Uterus (tissue), 4 donors: ENCODE measurements at places on chromosomes 6 and 20.

GRCh38 chr6:2583459-2583858 lies 167.3 kb downstream of the MYLK4 start:
- DNase-seq: no peak

DNA sequence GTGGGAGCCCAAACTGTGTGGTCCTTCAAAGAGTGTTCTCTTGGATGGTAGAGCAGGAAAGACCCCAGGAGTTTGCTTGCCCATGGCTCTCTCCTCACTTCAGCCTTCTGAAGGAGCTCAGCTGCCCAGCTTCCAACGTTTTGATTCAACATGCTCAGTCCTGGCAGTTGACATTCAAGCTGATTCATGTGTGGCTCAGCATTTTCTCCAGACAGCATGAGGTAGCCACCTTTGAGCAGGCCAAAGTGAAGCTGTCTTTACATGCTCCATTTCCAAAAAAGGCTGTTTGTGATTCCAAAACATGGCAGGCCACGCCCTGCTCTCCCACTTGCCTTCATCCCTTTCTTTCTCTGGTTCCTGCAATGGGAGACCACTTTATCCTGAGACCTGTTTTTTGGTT lies 280.2 kb downstream of the TBC1D7 start:
- no peak for DNase-seq

- DNase-seq: no peak
Measured at GRCh38 chr6:127520066-127520465, 931 bp upstream of the MTCL3 start.

- peak; percentile 31 for DNase-seq
Measured at GRCh38 chr6:3741477-3741871, 10.0 kb downstream of the PXDC1 start.

- DNase-seq: no peak
Measured at GRCh38 chr20:37807471-37808232, 95.3 kb upstream of the VSTM2L start.

DNA sequence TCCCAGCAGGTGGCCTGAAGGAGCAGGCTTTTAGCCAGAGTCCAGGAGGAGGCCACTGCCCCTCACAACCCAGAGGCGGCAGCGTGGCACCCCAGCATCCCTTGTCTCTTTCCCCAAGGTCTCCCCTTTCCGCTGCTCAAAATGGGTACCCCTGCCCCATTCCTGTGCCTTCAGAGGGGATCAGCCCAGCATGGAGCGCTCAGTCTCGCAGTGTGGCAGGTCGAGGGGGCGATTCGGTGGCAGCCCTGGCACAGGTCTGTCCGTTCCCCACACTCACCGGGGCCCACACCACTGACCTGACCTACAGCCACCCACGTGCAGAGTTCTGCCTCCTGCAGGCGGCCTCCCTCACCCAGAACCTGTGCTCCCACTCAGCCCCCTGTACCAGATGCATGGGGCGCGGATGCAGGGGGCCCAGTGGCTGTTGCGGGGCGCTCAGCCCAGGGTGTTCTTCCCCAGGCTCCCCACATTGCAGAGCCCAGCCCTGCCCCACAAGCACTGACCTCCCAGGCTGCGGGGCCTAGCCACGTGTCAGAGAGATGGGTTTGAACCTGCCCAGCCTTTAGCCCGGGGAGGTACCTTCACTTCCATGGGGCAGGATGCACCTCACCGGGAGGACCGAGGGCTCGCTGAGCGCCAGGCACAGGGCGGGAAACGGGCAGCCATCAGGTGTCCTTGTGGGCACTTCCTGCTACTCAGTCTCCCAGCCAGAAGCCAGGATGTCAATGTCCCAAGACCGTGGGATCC lies 41.8 kb downstream of the DSTN start:
- no peak for DNase-seq

GRCh38 chr20:41027872-41028358 lies 707 bp upstream of the TOP1 start:
- DNase-seq: no peak

GRCh38 chr6:28254121-28254519 lies 2.1 kb upstream of the ZKSCAN4 start:
- DNase-seq: no peak

DNA sequence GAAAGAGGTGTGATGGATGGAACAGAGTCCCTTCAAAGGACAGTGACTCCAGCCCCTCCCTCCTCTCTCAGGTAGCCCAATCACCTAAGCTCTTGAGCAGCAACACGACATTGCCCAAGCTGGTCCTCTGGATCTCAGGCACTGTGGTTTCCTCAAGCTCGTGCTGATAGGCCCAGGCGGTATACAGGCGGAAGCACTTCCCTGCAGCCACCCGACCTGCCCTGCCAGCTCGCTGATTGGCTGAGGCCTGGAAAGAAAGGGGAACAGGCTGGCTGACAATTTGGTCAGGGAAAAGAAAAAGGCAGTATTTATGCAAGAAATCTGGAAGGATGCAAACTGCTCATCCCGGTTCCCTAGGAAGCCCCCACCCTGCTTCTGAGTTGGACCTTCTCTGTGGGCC lies 9.6 kb downstream of the C6orf136 start:
- DNase-seq: no peak

DNA sequence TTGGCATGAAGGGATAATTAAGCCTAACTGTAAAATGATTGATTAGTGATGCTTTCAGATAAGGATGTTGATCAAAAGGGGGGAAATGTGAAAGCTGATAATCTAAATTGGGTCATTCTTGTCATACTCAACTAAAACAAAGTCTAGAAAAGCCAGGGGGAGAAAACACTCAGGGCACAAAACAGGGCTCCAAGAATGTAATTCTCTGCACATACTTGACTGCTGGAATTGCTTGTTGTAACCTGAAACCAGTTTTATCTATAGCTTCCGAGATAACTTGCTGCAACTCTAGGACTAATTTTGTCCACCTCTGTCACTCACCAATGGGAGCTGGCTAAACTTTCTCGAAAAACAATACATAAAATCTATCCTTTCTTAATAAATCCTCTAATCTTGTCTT lies 310.3 kb downstream of the CLVS2 start:
- no peak for DNase-seq

- DNase-seq: peak; percentile 71
Measured at GRCh38 chr20:17898548-17898994, 70.0 kb downstream of the SNX5 start.

DNA sequence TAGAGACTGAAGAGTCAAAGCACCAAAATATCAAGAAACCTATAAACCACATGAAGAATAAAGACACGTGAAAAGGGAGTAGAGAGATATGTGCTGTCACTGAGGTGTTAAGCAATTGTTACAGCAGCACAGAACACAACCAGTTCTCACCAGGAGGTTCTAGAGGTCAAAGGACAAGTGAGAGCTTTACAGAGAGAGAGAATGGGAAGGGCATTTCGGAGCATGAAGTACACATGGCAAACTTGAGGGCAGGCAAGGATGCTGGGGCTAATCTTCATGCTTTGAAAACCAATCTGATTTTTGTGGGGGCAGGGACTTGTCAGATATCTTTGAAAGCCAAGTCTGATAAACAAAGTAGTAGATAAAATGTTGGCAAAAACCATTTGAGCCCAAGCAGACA lies 142.3 kb upstream of the NRSN1 start:
- no peak for DNase-seq

DNA sequence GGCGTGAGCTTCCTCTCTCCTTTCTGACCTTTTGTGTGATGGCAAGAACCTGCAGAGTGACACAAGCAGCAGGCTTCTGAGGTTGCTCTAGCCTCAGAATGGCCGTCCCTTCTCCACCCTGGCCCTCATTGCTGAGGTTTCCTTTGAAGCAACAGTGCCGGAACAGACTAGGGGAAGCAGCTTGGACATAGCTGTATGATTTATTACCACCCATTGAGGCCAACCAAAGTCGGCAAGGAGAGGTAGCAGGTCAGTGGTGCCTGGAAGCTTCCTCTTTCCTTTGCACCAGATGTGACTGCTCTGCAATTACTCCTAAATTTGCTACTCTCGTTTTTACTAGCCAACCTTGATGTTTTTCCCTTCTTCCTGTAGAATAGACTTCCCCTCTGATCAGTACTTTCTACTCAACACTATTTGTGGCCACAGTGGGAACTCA lies 31.4 kb downstream of the PTPN1 start:
- no peak for DNase-seq

GRCh38 chr6:33207552-33208090 lies 679 bp upstream of the RING1 start:
- peak; percentile 60 for DNase-seq

DNA sequence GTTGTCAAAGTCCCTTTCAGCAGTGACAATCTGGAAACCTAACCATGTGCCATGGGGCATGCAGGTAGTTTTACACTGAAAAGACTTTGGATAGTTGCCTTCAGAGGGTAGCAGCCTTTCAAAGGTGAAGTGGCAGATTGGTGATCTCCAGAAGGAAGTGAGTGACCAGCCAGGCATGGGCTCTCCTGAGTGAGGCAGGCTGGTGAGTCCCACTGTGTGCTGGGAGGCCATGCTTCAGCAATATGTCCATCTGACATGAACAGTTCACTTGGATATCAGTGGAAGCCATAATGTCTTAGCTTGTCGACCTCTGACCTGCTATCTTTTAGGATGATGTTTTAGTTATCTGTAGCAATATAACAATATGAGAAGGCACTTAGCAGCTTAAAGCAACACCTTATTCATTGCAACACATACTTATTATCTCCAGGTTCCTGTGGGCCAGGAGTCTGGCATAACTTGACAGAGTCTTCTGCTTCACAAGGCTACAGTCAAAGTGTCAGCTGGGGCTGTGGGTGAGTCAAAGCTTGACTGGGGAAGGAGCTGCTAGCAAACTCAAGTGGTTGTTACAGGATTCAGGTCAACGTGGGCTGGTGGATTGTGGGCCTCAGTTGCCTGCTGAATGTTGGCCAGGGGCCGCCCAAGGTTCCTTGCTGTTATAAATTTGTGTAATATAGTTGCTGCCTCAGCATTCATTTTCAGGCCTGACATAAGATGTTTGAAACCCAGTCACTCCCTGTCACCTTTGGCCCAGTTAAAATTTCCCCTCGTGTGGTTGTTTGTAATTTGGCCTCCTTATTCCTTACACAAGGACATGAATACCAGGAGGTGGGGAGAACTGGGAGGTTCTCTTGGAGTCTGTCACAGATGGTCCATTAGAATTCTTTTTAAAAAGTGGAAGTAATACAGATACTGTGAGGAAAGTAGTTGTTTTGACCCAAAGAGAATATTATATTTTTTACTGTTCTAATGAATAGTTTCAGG lies 100.2 kb downstream of the UST start:
- DNase-seq: peak; percentile 23

DNA sequence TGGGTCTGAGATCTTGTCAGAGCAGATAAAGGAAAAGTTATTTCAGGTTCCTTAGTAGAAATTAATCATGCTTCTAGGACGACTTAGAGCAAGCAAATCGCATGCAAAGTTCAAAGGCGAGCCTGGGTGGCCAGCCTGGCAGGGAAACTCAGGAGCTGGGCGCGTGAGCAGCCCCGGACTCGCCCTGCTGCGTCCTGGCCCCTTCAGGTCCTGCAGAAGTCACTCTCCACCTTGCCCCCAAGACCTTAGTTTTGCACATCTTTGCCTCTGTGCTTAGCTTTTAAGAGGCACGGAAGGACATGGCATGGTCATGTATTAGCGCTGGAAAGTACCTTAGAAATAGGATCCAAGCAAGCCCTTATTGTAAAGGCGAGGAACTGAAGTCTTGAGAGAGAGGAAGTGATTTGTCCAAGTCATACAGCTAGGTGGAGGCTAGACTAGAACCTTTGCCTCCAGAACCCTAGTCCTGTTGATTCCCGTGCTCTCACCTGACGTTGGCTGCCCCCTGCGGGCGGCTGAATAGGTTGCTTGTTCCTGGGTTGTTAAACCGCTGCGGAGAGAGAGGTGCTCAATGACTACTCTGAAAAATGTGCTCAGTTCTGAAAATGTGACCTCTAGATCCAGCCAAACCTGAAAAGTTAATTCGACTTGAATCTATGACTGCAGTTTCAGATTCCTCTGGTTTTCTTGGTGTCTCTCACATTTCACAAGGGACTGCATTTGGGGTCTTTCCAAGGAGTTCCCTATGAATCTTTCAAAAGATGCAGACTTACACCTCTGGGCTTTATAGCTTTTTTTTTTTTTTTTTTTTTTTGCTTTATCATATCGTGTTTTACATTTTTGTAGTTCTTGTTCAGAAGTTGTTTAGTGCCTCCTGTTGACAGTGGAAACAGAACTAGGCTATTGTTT lies 2.7 kb downstream of the MYB start:
- DNase-seq: peak; percentile 22

- no peak for DNase-seq
Measured at GRCh38 chr6:145731447-145731846, 3.9 kb downstream of the EPM2A start.

DNA sequence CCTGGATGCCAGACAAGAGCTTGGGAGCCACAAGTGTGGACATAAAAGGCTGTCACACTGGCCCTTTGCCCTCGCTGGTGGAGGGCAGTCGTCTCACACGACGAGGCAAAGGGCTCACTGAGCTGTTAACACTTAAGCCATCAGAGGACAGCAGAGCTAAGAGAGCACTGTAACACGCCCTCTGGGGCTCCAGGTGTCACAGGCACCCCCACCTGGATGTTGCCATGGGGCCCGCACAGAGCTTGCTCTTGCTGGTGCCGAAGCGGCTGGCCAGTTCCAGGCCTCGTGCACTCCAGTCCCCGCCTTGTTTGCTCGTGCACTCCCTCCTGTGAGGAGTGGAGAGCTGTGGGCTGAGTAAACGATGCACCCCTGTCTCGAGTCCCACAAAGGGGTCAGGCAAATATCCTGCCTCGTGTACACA lies 37.4 kb downstream of the SLC35D3 start:
- DNase-seq: no peak

DNA sequence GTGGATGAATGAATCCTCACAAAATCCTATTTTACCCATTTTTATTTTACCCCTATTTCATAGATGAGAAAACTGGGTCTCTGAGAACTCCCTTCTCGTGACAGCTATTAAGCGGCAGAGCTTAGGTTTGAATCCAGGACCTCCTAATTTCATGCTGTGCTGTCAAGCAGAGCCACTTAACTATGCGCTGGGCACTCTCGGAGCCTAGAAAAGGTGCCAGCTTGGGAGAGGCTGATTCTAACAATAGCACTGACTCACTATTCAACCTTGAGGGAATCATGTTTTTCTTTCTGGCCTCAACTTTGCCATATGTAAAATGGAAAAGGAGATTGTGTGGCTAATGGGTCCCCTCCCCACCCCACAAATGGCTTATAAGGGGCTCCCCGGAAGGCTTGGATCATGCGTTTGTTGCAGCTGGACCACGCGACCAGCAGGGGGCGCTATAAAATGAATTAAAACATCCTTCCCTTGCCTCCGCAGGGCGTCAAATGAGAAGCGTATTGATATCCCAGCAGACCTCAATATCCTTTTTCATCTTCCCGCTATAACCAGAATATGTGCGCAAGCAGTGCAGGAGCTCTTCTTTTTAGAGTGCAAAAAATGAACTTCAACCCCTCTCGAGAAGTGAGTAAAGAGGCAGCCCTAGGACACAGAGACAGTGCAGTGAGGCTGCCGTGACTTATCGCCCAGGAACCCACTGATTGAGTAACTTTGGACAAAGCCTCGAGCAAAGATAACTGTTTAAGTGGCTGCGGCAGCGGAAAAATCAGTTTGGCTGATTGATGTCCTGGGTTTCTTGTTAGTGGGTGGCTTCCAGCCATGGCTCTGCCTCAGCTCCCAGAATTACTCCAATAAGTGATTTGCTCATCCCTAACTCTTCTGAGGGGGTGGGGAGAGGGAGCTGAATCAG lies 12.8 kb upstream of the PDYN start:
- no peak for DNase-seq
